SJCRH30 (cell line): ENCODE measurements at places on chromosomes 7 and 10. TPM values are rescaled to one million over a fixed set of nuclear protein-coding genes. Genes with fewer than 3 reads are reported as not detected.

GRCh38 chr7:150769768-150770167 lies 30.4 kb downstream of the TMEM176B start:
- no peak for DNase-seq

GRCh38 chr10:96325719-96326373 lies 21.6 kb downstream of the DNTT start:
- no peak for DNase-seq

GRCh38 chr7:13991791-13992595 lies 2.5 kb upstream of the ETV1 start:
- DNase-seq: peak; percentile 47

- no peak for DNase-seq
Measured at GRCh38 chr7:50160206-50160605, 67.2 kb upstream of the ZPBP start.

GRCh38 chr10:105468759-105469158 lies 827.7 kb downstream of the SORCS3 start:
- DNase-seq: no peak

GRCh38 chr7:104903044-104903443 lies 111.0 kb upstream of the KMT2E start:
- DNase-seq: no peak

DNA sequence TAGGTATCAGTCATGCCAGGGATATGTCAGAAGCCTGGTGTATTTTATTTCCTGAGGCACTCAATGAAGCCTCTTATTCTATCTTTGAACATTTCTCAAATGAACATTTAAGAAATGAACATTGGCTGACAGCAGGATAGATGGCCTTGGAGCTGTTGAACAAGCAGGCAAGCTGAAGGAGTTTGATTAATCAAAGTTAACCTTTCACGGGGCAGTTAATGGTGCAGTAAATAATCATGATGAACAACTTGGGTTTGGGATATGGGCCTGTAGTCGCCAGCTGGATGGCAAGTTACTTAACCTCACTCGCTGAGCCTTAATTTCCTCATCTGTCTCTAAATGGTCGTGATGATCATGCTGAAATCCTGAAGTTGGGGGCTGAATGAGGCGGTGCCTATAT lies 333.0 kb downstream of the SFMBT2 start:
- DNase-seq: no peak

DNA sequence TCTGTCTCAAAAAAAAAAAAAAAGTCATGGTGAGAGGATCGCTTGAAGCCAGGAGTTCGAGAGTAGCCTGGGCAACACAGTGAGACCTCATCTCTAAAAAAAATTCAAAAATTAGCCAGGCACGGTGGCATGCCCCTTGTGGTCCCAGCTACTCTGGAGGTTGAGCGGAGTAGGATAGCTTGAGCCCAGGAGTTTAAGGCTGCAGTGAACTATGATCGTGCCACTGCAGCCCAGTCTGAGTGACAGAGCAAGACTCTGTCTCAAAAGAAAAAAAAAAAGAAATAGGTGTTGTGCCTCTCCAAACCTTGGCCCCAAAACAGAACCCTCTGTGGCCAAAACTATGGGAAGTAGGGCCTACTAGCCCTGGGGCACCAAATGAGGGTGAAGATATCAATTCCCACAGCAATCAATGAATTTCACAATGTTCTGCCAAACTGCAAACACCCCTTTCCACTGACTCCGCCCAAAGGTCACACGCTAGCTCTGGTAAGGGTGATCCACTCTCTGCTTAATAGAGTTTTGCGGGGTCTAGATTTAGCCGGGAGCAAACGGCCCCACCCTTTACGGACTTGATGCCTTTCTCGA lies 16.9 kb downstream of the SSC4D start:
- DNase-seq: no peak

DNA sequence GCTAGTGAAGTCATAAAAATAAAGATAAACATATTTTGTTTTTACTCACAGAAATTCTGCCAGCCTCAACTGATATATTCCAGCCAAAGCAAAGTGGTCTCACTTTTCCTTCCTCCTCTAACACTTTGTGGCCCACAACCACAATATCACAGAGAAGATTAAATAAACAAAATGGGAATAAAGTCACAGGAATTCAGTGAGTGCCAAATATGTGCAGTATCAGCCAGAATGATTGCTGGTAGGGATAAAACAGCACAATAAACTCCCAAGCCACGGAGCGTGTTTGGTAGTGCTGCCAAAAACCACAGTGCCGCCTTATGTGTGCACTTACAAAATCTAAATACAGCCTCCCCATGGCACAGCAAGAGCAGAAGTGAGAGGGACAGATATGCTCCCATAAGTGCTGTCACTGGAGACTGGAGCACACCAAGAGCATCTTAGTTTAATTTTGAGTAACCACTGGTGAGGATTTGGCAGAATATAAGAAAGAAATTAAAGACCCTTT lies 155.8 kb downstream of the POM121L12 start:
- DNase-seq: no peak

- DNase-seq: no peak
Measured at GRCh38 chr10:71216751-71217265, 4.4 kb downstream of the UNC5B start.

- peak; percentile 80 for DNase-seq
Measured at GRCh38 chr7:97064972-97065587, 40.4 kb upstream of the DLX5 start.

GRCh38 chr7:147207988-147208387 lies 1091.4 kb downstream of the CNTNAP2 start:
- DNase-seq: no peak

GRCh38 chr10:122669045-122669444 lies 30.6 kb downstream of the C10orf120 start:
- no peak for DNase-seq

The HYAL4 gene
- not detected in 2 replicates for total RNA-seq

The EEPD1 gene
- total RNA-seq: 0.84 and 0.93 TPM in 2 replicates

The KIAA1549 gene
- 11.8 and 12.5 TPM in 2 replicates for total RNA-seq

The EBLN1 gene
- not detected in 2 replicates for total RNA-seq
